Activated T-cell treated with anti-CD3 and anti-CD28 coated beads for 4 hours (primary cell): ENCODE measurements at places on chromosomes 11 and 22.

GRCh38 chr22:44051358-44051757 is 27.3 kb downstream of the PARVB start:
- DNase-seq, result no peak

DNA sequence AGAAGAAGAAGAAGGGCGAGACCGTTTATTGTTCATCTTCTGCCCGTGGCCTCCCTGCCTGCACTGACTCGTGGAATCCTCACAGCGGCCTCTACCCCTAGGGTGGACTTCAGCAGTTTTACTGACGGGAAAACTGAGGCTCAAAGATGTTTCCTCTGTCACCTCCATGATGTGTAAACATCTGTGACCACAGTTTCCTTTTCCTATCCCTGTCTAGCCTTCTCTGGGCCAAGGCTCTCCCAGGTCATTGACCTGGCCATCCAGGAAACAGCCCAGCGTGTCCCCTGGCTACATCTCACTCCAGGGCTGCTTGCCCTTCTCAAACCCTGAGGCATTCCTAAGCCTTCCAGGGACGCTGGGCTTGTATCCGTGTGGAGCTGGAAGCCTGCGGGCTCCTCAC is 49.0 kb upstream of the GCAT start:
- DNase-seq, result no peak

GRCh38 chr22:33579448-33580093 is 340.7 kb downstream of the LARGE1 start:
- peak; percentile 6 for DNase-seq

DNA sequence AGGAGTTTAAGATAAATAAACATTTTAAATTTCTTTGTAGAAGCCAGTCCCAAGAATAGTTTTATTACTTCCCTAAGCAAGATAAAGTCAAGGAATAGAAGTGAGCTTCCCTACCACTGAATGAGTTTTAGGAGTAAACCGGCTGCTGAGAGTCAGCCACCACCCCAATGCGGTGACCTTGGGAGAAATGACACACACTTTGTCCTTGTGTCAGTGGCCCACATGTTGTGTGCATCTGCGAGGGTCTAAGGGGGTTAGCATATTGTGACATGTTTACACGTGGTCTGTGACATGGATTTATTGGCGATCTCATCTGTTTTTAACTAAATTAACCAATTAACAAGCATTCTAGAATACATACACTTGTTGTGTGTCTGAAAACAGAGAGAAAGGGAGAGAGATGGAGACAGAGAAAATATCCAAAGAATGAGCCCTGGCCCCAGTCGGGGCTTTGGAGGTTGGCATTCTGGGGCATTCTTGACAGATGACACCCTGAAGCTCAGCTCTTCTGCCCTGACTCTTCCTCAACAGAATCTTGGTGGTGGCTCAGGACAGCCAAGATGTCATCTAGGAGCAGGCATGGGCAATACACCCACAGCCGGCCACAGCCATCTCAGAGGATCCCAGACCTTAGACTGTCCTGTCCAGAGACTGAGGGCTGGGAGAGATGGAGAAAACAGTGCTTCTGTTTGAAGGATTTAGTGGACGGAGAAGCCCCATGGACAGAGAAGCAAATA is 29.7 kb upstream of the TMPRSS4 start:
- no peak for DNase-seq

- DNase-seq, result no peak
Measured at GRCh38 chr11:45806937-45807791, 2.2 kb downstream of the SLC35C1 start.

DNA sequence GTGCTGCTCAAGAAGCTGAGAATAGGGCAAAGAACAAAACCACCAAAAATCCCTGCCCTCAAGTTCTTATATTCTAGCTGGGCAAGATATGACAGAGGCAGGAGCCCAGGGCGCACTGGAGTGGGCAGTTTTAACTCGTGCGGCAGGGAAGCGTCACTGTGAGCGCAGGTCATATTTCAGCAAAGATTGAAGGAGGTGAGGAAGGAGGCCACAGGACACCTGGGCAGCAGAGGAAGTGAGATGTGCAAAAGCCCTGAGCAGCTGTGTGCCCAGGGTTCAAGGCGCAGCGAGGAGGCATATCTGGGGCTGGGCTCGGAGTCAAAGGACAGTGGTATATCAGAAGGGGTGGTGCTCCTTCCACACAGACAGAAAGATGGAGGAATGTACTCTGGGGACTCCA is 13.5 kb downstream of the KCNC1 start:
- no peak for DNase-seq

DNA sequence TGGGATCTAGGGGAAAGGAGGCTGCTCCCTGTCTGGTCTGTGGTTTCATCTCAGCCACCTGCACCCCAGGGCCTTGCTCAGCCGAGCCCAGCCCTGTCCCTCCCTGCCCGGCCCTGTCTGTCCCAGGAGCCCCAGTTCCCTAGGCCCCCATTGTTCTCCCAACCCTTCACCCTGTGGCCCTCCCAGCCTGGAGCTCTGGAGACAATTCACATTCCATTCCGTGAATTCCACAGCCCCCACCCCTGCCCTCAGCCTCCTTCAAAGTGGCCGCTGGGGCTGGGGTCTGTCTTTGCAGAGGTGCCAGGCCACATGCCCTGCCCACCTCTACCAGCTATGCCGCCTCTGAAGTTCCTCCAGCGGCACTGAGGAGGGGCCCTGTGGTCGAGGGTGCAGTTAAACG is 77.9 kb upstream of the WNT11 start:
- no peak for DNase-seq
